Left renal pelvis (tissue), 4 donors: ENCODE measurements at places on chromosomes 7 and 10. TPM values are rescaled to one million over a fixed set of nuclear protein-coding genes. Genes with fewer than 3 reads are reported as not detected.

DNA sequence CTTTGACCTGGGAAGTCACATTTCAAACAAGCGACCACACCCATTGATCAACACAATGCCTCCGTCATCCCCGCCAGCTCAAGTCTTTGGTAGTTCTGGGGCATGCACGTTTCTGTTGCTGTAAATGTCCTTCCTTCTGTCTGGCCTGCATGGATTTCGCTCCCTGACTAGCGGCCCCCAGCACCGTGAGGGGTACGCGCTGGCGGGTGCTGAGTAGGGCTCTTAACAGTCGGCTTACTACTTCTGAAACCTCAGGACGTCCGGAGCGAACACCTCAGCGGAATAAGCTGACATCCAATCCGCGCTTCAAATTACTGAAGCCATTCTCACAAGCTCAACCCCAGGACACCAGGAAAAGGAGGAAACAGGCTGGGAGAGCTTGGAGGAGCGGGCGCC lies 505 bp downstream of the NUDCD3 start:
- no peak for DNase-seq

The CFAP69 gene
- polyA plus RNA-seq = 6.6 TPM

GRCh38 chr10:17657103-17657500 lies 13.2 kb downstream of the STAM start:
- DNase-seq = no peak

DNA sequence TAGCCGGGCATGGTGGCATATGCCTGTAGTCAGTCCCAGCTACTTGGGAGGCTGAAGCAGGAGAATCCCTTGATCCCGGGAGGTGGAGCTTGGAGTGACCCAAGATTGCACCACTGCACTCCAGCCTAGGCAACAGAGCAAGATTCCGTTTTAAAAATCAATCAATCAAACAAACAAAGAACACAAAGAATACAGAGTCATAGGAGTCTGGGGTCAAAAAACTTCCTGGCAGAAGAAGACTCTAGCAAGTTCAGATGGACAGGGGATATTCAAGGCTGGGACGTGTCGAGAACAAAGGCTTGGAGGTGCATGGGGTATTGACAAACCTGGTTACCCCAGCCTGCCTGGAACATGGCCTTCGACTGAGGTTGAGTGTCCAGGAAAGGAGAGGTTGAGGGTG lies 228.8 kb upstream of the AGK start:
- DNase-seq = no peak

GRCh38 chr7:26151953-26152781 lies at the start of gene NFE2L3:
Gene NFE2L3, plus strand, starts transcription at chr7:26152198. Its CDS starts 301 bp downstream, at chr7:26152499.
- DNase-seq = peak; percentile 48
